Activated T-cell treated with anti-CD3 and anti-CD28 coated beads, Interleukin-2, amount 50 U/mL, for 24 hours (primary cell): ENCODE measurements at places on chromosomes 16 and 17.

GRCh38 chr16:56909527-56909979, 22.4 kb upstream of the HERPUD1 start:
- DNase-seq: no peak

- no peak for DNase-seq
Observed at GRCh38 chr17:79927688-79928501, 88.7 kb upstream of the CBX4 start.

GRCh38 chr17:42704837-42705494, 22.6 kb downstream of the CNTNAP1 start:
- no peak for DNase-seq

DNA sequence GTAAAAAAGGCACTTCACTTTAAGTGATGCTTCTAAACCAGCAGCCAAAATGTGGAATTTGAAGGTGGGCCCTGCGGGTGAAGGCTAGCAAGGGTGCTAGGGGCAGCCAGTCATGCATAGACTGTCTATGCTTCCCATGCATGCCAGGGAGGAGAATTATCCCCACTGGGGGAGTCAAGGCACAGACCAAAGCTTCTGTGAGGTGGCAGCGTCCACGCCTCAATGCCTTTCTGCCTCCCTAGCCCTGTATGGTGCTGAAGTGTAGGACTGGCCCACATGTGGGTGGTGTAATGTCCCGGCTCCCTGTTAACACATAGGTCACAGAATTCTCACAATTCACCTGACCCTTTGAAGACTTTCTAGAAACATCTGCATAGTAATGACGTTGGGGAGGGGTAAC, 1.9 kb downstream of the HS3ST2 start:
- no peak for DNase-seq

- no peak for DNase-seq
Observed at GRCh38 chr17:20988896-20989295, 53.9 kb downstream of the USP22 start.
